Ovary (tissue), 10 donors: ENCODE measurements at places on chromosomes 6 and 20. TPM values are rescaled to one million over a fixed set of nuclear protein-coding genes. Genes with fewer than 3 reads are reported as not detected.

The PRSS35 gene
- 11.3 TPM for polyA plus RNA-seq

The RBM38 gene
- polyA plus RNA-seq, result 36.6 TPM

The TGM3 gene
- polyA plus RNA-seq, result 0.04 TPM

The OR12D3 gene
- not detected for polyA plus RNA-seq

The RNGTT gene
- 7.7 TPM for polyA plus RNA-seq

The SCGN gene
- polyA plus RNA-seq, result 0.08 TPM

The PPIL6 gene
- polyA plus RNA-seq, result 6.3 TPM

The PDE10A gene
- 19.8 TPM for polyA plus RNA-seq

The TFAP2D gene
- not detected for polyA plus RNA-seq

The ZNF334 gene
- 10.7 TPM for polyA plus RNA-seq

The SNAP25 gene
- 6.3 TPM for polyA plus RNA-seq

The HAO1 gene
- not detected for polyA plus RNA-seq

The MEI4 gene
- polyA plus RNA-seq, result not detected

The BPIFB2 gene
- not detected for polyA plus RNA-seq

The RIMS1 gene
- 0.27 TPM for polyA plus RNA-seq

The CTCFL gene
- polyA plus RNA-seq, result 0.07 TPM

The TRIM40 gene
- not detected for polyA plus RNA-seq

The GATA5 gene
- polyA plus RNA-seq, result 1.3 TPM

The PTCRA gene
- not detected for polyA plus RNA-seq

The BMP7 gene
- polyA plus RNA-seq, result 0.42 TPM

The CHRNA4 gene
- polyA plus RNA-seq, result not detected

The PRICKLE4 gene
- polyA plus RNA-seq, result 1.5 TPM

The MAP7 gene
- polyA plus RNA-seq, result 3.7 TPM

The CD93 gene
- polyA plus RNA-seq, result 10.0 TPM

The LY6G6F gene
- not detected for polyA plus RNA-seq

The CST4 gene
- not detected for polyA plus RNA-seq

The TLDC2 gene
- polyA plus RNA-seq, result 0.33 TPM

The IL17F gene
- not detected for polyA plus RNA-seq

The AGPAT1 gene
- polyA plus RNA-seq, result 53.5 TPM

The GUCA1A gene
- polyA plus RNA-seq, result 0.06 TPM
